ENCODE measurements at places on chromosomes 12 and 14.
A peak's percentile ranks its signal among the peaks of the same experiment; 100 is the strongest.

GRCh38 chr12:45285717-45286116, 69.8 kb downstream of the ANO6 start:
- DNase-seq, result no peak

- peak; percentile 98 for DNase-seq
Measured at GRCh38 chr12:103268831-103269514, 226.8 kb downstream of the C12orf42 start.

DNA sequence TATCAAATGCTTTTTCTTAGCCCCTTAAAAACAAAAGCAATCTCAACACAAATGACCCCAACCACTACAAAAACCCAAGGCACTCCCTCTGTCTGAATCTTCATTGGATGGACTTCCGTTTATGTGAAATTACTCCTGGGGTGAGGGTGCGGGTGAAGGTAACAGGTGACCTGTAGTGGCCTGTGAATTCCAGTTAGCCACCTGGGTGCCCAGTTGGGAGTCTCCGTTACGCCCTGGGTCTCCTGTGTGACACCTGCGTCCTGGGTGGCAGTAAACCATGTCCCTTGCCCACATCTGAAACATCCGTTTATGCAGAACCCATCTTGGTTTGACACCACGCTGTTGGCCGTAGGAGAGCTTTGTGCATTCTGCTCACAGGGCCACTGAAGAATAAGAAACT, 62.6 kb downstream of the CCDC92 start:
- no peak for DNase-seq

GRCh38 chr14:73738518-73739173, 24.5 kb upstream of the PNMA1 start:
- no peak for DNase-seq

DNA sequence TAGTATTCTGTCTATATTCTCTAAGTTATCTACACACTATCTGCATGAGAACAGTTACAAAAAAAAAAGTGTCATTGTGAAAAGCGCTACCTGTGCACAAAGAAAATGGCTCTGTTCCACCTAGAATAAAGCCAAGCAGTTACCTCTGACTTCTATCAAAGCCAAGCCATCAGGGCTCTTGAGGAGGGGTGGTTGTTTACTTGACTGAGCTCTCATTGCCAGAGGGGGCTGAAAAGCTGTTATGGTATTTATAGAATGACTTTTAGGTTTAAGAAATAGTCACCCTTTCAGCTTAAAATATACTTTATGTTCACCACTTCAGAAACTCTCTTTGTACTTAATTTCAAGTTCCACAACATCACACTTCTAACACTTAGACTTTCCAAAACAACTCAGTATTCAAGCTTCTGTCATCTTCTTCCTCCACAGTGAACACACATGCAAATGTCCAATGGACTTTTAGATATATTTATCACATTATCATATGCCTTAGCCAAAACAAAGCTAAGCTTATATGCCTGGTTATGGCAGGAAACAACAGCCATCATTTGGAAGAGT, 7.5 kb downstream of the ITPR2 start:
- DNase-seq, result no peak

DNA sequence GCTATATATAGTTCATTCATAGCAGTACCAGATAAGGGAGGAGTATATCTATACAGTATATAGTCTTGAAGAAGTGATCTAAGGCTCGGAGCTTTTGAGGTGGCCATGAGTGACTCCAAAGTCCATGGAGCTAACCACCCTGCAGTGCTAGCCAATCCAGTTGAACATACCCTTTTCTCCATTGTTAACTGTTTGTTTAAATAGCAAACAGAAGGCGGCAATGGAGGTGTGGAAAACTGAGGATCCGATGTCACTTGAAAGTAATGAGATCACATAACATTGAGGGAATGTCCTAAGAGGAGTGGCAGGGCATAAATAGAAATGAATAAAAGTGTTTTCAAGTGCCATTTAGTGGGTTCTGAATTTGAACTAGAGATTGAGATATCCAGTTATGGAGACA, 12.4 kb upstream of the SNAPC1 start:
- peak; percentile 89 for DNase-seq

DNA sequence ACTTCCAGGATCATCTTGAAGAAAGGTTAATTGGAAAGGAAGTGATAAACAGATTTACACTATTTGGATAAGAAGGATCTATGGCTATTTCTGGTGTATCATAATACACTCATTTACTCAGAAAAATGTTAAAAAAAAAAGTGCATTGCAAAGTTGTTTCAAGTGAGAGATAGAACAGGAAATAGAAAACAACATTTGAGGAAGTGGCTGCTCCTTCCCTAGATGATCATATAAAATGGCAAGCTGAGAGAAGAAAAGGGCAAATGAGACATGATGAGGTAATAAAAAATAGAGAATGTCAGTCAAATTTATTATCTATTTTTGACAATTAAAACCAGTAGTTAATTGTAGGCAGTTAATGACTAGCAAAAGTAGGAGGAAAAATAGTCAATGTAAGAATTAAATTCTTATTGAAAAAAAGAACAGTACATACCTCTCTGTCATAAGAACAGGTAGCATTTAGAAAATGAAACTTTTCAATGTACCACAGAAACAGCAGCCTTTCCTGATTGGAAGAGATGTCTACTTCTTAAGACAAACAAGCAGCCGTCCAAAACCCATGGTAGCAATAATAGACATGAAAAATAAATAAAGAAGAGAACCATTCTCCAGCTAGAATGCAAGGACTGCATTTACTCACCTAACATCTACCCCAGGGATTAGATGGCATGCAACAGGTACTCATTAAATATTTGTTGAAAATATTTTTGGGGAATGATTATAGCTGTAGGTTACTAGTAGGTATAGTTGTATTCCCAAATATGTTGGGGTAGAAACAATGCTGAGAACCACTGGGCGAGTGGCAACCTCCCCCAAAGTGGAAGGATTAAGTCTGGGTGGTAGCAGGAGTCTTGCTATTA, 63.9 kb upstream of the GRIP1 start:
- DNase-seq, result no peak

DNA sequence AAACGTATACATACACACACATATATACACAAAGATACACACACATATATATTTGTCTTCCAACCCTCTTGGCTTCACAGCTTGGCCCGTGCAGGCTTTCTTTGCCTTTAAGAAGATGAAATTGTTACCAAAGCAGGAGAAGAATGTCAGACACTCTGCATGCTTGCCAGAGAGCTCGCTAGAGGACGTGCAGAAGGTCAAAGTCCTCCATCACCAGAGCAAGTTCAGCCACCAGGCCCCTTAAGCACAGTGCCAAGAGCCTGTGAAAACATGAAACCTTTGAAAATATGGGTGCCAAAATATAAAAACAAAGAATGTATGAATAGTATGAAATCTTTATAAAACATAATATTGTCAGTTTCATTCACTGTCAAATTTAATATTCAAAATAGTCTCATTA, 14.9 kb upstream of the MCRS1 start:
- DNase-seq, result no peak

DNA sequence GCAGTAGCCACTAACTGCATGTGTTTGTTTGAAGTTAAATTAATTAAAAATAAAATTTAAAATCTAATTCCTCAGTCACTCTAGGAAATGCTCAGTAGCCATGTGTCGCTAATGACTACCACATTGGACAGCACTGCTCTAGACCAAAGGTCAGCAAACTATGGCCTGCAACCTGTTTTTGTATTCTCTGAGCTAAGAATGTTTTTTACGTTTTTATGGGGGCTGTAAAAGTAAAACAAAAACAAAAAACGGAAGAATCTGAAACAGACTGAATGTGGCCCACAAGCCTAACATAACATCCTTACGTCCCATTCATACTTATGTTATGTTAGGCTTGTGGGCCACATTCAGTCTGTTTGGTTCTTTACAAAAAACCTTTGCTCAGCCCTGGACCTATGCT, 57.8 kb downstream of the LIN52 start:
- DNase-seq, result no peak

DNA sequence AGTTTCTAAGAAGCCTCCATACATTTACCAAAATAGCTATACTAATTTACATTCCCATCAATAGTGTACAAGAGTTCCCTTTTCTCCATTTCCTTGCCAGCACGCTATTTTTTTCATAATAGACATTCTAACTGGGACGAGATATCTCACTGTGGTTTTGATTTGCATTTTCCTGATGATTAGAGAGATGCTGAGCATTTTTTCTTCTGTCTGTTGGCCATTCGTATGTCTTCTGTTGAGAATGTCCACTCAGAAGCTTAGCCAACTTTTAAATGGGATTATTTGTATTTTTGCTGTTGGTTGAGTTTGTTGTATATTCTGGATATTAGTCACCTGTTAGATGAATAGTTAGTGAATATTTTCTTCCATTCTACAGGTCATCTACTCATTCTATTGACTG, 144.1 kb downstream of the PRKD1 start:
- no peak for DNase-seq

GRCh38 chr12:88036353-88036965, 7.3 kb upstream of the C12orf50 start:
- no peak for DNase-seq

GRCh38 chr12:1962051-1963020, 41.9 kb downstream of the DCP1B start:
- DNase-seq, result no peak

DNA sequence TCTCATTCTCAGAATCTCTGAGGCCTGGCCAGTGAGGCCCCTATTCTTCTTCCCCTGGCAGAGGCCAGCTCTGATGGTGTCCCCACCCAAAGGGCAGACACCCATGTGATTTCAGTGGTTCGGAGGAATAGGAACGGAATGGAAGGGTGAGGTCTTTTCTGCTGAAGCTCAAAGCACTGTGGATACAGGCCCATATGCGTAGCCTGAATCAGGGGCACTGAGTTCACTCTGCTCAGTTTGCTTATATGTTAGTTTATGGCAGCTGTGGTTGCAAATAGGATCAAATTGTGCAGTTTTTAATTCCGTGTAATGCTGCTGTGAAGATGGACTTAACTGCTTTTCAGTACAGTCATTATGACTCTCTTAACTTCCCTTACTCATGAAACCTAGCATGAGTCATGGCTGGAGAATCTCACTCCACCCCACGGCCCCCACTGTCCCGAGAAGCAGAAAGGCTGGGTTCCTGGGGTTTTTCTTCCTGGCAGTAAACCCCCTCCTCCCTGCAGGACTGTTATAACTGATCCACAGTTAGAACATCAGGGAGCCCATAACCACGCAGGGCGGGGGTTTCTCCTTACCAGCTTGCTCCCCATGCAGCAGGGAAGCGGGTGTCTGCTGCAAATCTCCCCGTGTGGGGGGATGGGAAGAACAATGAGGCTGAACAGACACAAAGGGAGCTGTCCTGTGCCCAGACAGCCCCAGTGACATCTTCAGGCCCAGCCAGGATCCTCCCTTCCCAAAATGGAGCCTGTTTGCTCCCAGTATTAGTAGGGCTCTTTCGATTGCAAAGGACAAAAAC, 122.7 kb downstream of the SLC38A6 start:
- DNase-seq, result no peak

DNA sequence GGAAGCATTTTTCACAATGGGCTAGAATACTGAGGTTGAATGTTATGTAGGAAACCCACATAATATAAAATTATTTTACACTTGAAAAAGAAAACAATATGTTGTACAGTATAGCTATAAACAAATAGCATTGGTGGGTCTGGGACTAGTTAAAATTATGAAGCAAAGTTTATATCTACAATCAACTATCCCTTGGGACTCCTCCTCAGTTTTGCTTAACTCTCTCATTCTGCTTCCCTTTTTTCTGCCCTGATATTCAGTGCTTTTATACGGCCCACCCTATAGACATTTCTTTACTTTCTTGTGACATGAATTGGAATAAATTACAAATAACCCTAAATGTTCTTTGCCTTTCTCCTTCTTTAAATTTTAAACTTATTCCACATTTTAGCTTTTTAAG, 300.5 kb downstream of the FBXL14 start:
- DNase-seq, result no peak

DNA sequence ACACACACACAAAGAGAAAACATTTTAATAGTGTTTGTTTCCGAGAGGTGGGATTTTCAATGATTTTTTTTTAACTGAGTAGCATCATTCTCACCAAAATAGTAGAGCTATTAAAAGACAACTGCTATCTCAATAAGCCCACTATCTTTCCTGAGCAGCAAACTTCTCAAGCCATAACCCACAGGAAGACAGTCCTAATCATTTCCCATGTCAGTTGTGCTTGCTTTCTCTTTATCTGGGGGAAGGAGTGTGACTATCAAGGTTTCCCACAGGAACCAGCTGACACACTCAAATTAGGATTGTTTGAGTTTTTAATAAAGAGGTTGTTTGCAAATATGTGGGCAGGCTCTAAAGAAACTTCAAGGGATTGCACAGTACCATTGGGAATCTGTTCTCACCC, 4.9 kb upstream of the MAX start:
- no peak for DNase-seq

DNA sequence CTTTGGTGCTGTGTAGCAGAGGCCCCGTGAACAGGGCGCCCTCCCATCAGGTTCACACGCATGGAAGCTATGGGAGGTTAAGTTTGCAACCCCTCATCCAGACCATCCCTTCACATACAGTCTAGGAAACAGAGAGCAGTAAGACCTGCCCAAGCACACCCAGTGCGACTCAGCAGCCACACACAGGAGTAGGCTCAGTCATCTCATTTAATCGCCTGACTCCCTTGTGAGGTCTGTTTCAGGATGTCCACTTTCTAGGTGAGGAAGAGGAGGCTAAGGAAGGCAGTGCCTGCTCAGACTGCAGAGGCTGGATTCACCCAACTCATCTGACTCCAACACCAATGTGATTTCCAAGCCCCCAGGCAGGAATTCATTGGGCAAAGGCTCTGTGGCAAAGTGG, 11.9 kb downstream of the BDKRB1 start:
- DNase-seq, result no peak

DNA sequence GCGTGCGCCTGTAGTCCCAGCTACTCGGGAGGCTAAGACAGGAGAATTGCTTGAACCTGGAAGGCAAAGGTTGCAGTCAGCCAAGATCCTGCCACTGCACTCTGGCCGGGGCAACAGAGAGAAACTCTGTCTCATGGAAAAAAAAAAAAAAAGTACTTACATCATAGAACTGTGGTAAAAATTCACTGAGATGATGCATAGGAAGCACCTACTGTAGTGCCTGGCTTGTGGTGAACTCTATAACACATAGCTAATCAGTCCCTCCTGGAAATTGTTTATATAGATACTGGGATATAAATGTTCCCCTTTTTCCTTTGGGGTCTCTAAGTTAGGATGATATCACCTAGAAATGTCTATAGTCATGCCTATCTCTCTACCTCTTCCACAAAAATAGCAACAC, 89.7 kb upstream of the CPM start:
- DNase-seq, result no peak

All from DMS153 (cell line).